Aorta (tissue), 5 donors: ENCODE measurements at places on chromosomes 3 and 15. TPM values are rescaled to one million over a fixed set of nuclear protein-coding genes. Genes with fewer than 3 reads are reported as not detected.

DNA sequence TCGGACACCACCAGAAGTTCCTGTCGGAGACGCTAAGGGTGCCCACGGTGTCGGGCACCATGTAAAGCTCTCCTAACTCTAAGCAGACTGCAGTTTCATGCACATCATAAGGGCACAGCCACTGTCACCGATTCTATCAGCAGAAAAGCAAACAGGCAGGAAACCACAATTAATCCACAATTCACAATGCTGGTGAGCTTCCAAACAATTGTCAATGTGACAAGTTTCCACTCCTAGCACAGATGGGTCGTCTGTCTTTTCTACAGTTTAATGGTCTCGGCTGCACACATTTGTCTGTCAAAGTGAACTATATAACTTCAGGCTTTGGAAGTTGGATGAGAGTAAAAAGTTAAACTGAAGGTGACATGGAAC is 8.8 kb upstream of the OCA2 start:
- no peaks in the 10 kb centered on the region for H3K27me3 ChIP-seq
- H3K36me3 ChIP-seq = no peaks in the 10 kb centered on the region
- no peak overlapping the region for H3K27ac ChIP-seq

- H3K27me3 ChIP-seq = no peaks in the 10 kb centered on the region
- H3K36me3 ChIP-seq = no peaks in the 10 kb centered on the region
- no peak overlapping the region for H3K27ac ChIP-seq
- H3K4me3 ChIP-seq = no peak overlapping the region
- no peaks in the 10 kb centered on the region for H3K4me1 ChIP-seq
Measured at GRCh38 chr3:55174747-55175146, 246.9 kb upstream of the LRTM1 start.

DNA sequence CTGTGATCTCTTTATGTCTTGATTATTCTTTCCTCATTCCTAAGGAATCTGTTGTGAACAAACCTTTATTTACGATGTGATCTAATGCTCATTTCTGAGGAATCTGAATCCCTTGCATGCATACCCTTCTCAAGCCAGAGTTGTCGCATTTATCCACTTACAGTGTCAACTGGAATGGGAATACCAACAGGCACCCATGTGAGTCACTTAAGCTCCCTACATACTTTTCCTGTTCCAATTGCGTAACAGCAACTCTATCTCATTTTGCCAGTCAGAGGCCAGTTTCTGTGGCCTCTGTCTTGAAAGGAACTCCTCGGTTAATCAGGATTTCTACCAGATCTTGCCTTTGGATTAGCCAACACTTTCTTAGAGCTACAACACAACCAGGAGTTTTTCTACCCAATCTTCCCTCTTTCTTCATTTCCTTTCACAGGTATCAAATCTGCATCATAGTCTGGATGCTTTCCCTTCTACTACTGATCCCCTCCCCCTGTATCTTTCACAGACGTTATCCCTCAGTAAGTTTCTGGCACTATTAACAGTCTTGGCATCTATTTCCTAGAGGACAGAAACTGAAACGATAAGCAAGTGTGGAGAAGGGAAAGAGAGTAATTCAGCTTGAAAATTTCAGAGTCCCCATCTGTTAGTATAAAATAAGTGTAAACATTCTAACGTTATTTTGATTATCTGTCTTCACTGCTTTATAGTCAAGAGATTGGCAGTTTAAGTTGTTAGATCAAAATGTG is 66.8 kb upstream of the BCHE start:
- no peaks in the 10 kb centered on the region for H3K4me1 ChIP-seq
- no peaks in the 10 kb centered on the region for H3K27me3 ChIP-seq
- DNase-seq = no peak
- H3K36me3 ChIP-seq = no peaks in the 10 kb centered on the region
- H3K4me3 ChIP-seq = no peak overlapping the region
- H3K27ac ChIP-seq = no peak overlapping the region

RPP14 gene
- total RNA-seq = 13.0 TPM

GOLGA6L10 gene
- 2.8 TPM for total RNA-seq
